ENCODE measurements at places on chromosomes 3 and 15.
A peak's percentile ranks its signal among the peaks of the same experiment; 100 is the strongest.

GRCh38 chr15:67120839-67121643, 55.6 kb downstream of the SMAD3 start:
- peak; percentile 98 for DNase-seq

- DNase-seq: peak; percentile 15
These were observed 134.4 kb downstream of the MDFIC2 start for GRCh38 chr3:70177881-70178645.

GRCh38 chr3:46593979-46594378, 18.3 kb upstream of the FAM240A start:
- DNase-seq: no peak

- no peak for DNase-seq
These were observed 57.3 kb downstream of the LINGO1 start for GRCh38 chr15:77575203-77575934.

GRCh38 chr3:190261015-190261414, 61.2 kb downstream of the CLDN1 start:
- no peak for DNase-seq

DNA sequence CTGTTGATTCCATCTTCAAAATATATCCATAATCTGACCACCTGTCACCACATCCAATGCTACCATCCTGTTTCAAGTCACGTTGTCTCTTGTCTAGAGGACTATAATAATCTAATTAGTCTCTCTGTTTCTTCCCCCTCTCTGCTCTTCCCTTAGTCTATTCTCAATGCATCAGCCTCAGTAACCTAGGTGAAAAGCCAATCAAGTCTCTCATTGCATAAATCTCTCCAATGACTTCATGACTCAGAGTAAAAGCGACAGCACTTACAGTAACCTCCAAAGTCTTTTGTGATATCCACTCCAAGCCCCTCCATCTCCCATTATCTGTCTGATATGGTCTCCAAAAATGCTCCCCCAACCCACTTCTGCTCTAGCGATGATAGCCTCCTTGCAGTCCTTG, 7.2 kb downstream of the UBA3 start:
- no peak for DNase-seq

- DNase-seq: no peak
These were observed 852.0 kb downstream of the FHIT start for GRCh38 chr3:60399292-60399691.

GRCh38 chr15:66154581-66154980, 99.0 kb downstream of the MEGF11 start:
- no peak for DNase-seq

All from endothelial cell of umbilical vein (primary cell).